ENCODE measurements at places on chromosomes 7 and 10.

- DNase-seq, result no peak
Measured at GRCh38 chr10:92124020-92124419, 166.9 kb downstream of the CPEB3 start.

DNA sequence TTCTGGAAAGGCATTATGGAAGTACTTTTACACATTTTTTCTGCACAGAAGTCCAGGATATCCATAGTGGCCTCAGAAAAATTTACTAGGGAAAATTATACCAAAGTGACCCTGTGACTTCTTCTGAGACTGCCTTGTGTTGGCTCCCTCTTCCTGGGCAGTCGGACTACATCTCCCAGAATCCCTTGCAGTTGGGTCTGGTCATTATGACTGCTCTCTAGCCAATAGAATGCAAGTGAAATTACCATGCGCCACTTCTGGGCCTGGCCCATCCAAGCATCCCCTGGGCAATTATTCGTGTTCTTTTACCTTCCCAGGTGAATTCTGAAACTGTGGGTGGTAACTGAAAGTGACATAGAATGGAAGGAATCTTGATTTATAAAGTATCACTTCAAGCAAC lies 430.9 kb downstream of the ACTR3B start:
- no peak for DNase-seq

DNA sequence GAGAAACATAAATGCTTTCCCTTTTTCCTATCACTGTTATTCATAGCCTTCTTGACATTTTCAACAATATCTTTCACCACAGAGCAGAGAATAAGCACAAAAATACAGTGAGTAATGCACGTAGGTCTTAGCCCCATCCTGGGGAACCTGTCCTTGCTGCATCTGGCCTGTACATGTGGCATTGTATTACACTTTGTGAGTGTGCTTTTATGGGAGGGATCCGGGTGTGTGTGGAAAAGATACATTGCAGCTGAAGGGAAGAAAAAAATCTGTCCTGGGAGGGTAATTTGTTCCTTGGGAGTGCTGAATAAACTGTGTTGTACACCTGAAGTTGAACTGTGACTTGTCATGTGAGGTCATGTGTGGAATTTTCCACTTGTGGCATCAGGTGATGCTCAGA lies 422.7 kb upstream of the LRGUK start:
- no peak for DNase-seq

GRCh38 chr10:89305766-89306433 lies 4.1 kb downstream of the IFIT2 start:
- no peak for DNase-seq

DNA sequence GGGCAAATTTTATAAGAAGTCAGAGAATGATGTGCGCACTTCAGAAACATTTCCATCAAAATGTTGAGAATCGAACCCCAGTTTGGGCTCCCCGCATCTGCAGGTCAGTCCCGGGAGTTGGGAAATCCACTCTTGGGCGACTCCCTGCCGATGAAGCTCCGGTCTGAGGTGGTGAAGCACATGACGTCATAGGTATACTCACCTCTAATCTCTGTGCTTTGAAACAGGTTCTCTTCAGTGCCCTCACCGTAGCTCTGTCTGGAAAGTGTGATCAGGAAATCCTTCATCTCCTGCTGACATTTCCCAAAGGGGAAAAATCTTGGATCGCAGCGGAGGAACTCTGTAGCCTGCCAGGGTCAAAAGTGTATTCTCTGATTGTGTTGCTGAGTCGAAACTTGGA lies 138.5 kb downstream of the ABCA13 start:
- no peak for DNase-seq

DNA sequence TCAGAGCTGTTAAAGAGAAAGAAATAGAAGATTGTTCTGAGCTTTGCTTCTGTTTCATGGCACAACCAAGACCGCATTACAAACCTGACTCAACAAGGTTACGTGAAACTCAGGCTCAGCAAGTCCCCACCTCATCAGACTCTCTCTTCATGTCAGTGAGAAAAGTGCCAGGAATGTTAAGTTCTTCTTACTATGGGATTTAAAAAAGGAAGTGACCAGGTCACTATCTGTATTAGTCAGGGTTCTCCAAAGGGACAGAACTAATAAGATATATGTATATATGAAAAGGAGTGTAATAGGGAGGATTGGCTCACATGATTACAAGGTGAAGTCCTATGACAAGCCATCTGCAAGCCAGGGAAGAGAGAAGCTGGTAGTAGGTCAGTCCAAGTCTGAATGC lies 25.4 kb upstream of the PAPSS2 start:
- DNase-seq, result no peak

- DNase-seq, result no peak
Measured at GRCh38 chr7:76211216-76211615, 9.5 kb downstream of the SRRM3 start.

DNA sequence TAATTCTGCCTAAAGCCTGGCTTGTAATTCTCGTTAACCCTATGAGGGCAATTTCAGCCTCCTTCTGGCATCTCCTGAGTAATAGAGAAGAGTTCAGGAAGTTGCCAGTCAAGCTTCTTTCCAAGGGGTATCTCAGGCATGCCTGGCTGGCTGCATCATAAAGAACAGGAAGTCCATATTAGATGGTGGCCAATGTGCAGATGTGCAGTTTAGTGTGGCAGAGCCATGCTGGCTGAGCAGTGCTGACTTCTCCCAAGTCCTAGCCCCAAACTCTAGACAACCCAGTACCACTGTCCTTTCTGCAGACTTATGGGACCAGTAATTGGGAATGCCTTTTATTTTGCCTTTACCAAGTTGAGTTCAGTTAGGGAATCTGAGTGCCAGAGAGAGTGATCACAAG lies 517.9 kb downstream of the GALNT17 start:
- no peak for DNase-seq

- DNase-seq, result no peak
Measured at GRCh38 chr7:33449847-33450246, 320.5 kb downstream of the BBS9 start.

DNA sequence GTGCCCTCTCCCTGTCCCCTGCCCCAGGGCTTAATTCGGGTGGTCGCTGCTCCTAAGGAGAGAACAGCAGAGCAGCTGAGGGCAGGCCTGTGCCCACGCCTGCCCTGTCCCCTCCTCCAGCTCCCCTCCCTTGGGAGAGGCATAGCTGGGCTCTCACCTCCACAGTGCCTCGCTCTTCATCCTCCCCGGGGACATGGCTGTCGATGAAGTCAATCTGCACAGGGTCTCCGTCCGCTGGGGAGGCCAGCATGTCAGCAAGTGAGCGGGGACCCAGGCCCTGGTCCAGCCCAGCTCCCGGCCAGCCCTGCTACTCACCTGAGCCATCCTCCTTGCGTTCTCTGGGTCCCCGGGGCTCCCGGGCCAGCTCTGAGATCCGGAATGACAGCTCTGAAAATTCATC lies 3.8 kb upstream of the SAP25 start:
- DNase-seq, result no peak

GRCh38 chr10:101829561-101830315 lies 11.5 kb upstream of the OGA start:
- peak; percentile 72 for DNase-seq

GRCh38 chr10:97150013-97150595 lies 35.7 kb downstream of the SLIT1 start:
- DNase-seq, result no peak

GRCh38 chr10:132163278-132163765 lies 23.4 kb upstream of the DPYSL4 start:
- DNase-seq, result no peak

- DNase-seq, result no peak
Measured at GRCh38 chr7:45974540-45975360, 53.7 kb upstream of the IGFBP3 start.

DNA sequence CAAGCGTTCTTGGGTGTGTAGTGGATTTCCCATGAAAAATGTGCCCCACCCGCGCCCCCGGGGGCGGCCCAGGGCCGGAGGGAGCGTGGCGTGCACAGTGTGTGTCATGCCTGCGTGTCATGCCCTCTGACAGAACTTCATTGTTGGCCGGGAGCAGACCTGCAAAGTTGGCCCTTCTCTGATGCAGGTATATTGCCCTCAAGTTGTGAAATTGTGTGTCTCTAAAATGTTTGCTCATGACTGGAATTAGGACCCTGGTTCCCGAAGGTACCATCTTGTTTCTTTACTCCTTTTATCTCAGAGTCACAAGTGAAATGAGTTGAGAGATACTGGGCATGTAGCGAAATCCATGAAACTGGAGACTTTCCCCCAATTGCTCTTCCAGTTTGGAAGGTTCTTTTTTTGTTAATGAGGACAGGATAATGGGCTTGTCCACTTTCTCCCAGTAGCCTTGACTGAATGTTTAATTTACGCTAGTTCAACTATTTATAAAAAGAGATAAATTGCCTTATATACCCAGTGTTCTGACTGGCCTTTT lies 26.2 kb downstream of the ADK start:
- peak; percentile 36 for DNase-seq

DNA sequence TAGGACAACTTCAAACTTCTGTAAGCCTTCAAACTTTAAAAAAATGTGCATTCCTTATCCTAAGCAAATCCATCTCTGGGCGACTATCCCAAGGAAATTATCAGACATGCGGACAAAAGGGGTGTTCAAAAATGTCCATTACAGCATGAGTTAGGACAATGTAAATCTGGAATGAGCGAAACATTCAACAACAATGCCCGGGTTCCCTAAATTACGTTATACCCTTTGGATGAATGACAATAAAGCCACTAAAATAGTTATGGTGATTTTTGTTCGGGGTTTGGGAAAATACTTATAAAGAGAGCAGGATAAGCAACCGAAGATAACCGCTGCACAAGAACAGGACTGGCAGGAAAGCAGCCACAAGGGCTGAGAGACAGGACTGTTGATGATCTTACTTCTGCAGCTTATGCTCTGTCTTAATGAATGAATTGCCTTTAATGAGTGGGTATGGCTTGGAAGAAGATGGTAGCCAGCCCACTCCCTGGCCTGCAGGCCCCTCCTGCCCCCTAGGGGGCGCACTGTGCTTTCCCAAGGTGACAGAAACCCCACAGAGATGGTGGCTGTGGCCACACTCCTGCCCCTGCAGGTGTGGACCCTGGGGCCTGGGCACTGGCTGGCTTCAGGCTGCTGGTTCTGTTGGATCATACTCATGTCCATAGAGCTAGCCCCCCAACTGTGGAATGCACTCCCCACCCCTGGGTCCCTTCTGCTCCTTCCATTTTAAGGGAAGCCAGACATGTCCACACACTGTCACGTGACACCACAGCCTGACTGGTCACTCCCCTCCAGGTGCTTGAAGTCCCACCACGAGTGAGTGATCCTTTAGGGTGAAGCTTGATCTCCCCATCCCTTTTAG lies 45.0 kb downstream of the ZCCHC24 start:
- DNase-seq, result peak; percentile 18

DNA sequence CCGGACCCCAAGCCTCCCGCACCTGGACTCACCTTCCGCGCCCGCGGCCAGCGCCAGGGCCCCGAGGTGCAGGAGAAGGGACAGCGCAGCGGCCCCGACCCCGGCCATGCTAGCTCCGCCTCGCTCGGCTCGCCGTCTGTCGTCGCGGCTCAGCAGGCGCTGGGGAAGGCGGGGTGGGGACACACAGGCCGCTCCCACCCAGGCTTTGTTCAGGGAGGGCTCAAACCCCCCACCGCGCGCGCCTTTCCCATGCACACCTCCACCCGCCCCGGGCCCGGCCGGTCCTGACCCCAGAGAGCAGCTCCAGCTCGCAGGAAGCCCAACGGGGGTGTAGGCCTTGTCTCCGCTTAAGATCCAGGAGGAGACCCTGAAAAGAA lies at the start of gene KCP:
KCP (minus strand) TSS at position 141 of the 377 bp plus-strand sequence; CDS start at position 108, 33 bp downstream.
- no peak for DNase-seq

- DNase-seq, result no peak
Measured at GRCh38 chr10:67784474-67784873, 53.5 kb downstream of the DNAJC12 start.

- DNase-seq, result no peak
Measured at GRCh38 chr10:122173337-122173736, 97.8 kb upstream of the BTBD16 start.

GRCh38 chr7:64999165-65000004 lies 7.1 kb downstream of the ERV3-1 start:
- peak; percentile 40 for DNase-seq

- DNase-seq, result no peak
Measured at GRCh38 chr7:127692200-127692599, 40.2 kb downstream of the SND1 start.

- DNase-seq, result no peak
Measured at GRCh38 chr7:95861041-95861440, 88.7 kb downstream of the DYNC1I1 start.

DNA sequence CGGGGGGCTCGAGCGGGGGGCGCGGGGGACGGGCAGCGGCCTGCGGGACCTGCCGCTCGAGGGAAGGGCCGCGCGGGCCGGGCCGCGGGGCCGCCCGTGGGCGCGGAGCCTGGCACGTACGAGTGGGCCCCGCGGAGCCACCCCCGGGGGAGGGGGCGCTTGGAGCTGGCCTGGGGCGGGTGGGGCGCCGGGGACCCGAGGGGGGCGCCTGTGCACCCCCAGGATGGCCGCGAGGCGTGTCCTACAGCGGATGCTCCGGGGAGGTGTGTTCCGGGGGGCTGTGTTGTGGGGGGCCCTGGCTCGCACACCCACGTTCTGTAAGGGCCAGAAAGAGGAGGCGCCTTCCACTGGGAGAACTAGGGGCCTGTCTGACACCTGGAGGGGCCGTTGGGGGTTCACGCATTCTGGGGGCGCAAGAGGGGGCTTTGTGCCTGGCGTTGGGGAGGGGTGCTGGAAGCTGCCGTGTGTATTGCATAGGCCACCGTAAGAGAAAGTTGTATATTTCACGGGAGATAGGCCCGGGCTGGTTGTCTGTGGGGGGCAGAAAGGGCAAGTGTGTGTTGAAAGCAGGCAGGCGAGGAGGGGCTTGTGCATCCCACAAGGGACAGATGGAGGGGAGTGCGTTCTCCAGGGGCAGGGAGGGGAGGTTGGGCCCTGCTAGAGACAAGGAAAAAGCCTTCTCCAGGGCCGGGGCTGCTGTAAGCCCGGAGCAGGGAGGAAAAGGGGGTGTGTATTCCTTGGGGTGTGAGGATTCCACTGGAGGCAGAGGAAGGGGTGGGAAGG lies 663 bp downstream of the VPS37D start:
- no peak for DNase-seq

- no peak for DNase-seq
Measured at GRCh38 chr10:85557706-85558105, 808.9 kb downstream of the GRID1 start.

- DNase-seq, result no peak
Measured at GRCh38 chr7:12888717-12889116, 201.3 kb downstream of the ARL4A start.

DNA sequence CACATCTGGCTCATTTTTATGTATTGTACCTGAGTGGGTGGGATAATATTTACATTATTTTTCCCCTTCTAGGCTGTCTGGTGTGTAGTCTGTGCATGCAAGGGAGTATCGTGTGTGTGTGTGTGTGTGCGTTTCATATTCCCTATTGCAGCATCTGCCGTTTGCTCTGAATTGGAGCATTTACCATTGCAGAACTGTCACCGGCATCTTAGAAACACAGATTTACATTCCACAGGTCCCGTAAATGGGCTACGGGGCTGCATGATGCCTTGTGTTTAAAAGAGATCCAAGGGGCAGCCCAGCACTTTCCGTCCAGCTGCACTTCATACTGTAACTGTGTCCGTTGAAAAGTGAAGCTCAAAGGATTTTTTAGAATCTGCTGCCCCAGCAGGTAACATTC lies 167.1 kb upstream of the KIAA1217 start:
- no peak for DNase-seq
